ENCODE measurements at places on chromosomes 6 and 20.

DNA sequence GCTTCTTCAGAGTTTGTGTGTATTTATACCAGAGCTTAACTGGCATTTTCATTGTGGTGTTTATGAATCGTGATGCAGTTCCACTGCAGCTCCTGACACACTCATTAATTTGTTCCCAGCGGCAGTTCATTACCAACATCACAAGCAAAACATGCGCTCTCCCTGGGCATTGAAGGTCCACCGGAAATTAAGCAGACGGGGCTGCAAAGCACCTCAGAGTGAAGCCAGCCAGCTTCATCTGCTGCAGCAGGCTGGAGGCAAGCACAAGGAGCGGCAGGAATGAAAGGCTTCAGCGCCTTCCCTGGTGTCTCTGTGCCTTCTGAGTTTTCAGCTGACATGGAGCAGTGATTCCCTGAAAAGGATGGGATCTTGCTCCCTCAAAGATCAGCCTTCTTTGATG lies 246.0 kb upstream of the SPTLC3 start:
- DNase-seq: no peak

DNA sequence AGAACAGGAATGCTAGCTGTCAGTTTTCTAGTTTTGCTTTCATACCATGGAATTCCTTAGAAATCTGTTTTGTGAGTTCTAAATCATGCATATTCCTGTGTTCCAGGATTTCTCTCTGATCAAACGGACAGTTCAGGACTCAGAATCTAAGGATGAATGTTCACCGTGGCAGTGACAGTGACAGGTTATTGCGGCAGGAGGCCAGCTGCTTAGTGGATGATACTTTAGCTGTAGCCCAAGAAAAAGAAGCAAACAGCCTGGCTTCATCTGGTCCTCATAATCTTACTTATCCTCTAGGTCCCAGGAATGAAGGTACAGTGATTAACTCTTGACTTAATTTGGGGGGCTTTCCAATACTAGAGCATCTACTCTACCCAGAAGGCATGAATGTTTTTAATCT lies 27.1 kb downstream of the KCTD20 start:
- no peak for DNase-seq

DNA sequence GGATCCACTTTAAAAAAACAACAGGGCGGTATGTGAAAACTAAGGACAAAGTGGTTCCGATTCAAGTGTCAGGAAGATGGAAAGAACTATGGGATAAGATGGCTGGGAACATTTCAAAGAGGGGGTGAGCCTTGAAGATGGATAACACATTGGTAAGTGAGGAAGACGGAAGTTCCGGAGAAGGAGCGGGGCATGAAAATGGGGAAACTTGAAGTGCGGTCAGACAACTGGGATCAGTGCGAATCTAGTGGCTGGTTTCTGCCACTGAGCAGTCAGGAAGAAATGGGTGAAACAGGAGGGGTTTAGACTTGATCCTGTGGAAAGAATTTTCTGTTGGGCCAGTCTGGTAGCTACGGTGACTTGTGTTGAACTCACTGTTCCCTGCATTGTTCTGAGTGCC lies 1.2 kb downstream of the NAA20 start:
- DNase-seq: no peak

- peak; percentile 91 for DNase-seq
These were observed 64.7 kb downstream of the KCNS1 start for GRCh38 chr20:45036044-45036755.

GRCh38 chr20:59770270-59770669 lies 163.2 kb downstream of the SYCP2 start:
- no peak for DNase-seq

DNA sequence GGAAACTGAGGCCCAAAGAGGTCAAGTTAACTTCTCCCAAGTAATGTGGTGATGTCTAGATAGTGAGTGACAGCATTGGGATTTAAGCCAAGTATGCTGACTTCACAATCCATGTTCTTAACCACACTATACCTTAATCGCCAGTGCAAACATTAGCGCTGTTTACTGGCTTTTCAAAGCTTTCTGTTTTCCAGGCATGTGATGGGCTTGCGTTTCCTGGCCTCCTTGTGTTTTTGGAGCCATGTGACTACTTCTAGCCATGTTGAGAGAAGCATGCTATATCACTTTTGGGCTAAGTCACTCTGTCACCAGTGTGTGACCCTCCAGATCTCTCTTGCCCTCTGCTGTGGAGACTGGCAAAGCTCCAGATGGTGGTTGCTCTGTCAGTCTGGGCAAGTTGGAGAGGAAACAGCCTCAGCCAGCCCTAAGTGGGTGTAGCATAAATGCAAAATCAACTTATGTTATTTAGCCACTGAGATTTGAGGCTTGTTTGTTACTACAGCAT lies 76.9 kb downstream of the ANKRD6 start:
- DNase-seq: no peak

DNA sequence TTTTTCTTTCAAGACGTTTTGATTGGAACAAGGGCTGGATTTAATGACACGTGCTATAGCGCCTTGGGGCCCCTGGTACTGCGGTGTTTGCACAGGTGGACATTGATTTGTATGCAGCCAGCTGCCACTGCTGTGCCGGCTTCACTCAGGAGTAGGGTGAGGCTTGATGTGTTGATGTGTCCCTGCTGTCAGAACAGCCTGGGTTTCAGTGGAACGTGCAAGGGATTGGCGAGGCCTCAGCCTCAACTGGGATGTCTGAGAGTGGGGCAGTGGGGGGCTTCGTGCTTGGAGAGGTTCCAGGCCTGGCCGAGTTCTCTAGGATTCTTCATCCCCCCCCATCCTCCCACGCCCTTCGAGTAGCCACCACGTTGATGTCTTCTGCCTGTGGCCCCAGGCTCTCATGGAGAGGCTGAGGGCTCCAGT lies 23.0 kb downstream of the PYGB start:
- no peak for DNase-seq

DNA sequence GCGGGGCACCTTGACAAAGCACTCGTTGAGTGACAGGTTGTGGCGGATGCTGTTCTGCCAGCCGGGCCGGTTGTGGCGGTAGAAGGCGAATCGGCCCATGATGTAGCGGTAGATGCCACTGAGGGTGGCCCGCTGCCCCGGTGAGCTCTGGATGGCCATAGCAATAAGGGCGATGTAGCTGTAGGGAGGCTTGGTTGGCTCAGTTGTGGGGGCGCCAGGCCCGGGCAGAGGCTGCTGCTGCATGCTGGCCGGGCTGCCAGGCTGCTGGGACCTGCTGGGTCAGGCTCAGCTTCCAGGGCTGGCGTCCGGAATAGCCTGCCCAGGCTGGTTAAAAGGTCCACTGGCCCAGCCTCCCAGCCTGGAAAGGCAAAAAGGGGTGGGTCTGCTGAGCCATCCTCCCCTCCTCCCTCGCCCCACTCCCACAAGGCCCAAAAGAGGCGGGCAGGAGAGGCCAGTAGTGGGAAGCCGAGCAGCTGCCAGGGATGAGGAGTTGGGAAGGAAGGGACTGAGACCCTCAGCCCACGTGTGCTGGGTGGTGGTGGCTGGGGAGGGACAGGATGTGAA lies at the start of gene FOXS1:
Gene FOXS1 (minus strand): TSS at position 305 of the 564 bp plus-strand sequence. CDS start 62 bp downstream, at position 243.
- no peak for DNase-seq

- DNase-seq: no peak
These were observed 15.8 kb downstream of the PROCR start for GRCh38 chr20:35187584-35188190.

Measured in EL (cell line).